ENCODE measurements at places on chromosomes 5 and 9.

DNA sequence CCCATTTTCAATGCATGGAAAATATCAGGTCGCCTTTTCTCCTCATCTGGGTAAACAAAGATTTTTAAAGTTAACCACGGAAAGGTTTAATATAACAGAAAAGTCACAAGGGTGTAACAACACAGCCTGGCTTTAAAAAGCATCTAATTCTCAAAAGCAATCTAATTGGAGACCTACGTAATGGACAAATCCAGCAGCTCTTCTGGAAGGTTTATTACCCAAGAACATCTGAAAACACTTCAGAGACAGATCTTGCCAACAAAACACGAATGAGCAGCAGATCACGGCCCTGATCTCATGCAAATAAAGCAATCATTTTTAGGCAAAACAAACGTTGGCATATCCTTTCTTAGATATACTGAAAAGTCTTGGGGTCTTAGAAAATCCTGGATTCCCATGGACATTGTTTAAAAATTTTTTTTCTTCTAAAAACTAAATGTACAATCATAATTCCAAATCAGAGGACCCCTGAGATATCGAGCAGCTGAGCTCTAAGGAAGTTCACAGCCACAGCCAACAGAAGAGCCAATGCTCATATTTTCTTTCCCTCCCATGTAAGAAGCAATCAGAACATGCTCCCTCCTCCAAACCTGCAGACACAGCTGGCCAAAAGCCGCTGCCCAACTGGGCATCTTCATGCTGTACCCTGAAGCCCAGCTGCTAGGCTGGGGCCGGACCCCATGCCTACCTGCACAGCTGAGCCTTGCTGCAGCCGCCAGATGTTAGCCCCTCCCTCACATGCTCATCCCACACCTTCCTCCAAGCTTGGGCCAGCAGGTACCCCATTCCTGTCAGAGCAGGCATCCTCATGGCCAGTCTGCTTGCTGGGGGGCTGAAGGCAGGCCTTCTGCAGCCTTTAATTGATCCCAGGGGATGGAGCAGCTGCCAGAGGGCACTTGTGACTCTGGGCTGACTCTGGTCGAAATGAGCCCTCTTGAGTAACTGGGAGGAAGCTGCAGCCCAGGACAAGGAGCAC is 11.2 kb downstream of the ANKS6 start:
- DNase-seq = no peak

DNA sequence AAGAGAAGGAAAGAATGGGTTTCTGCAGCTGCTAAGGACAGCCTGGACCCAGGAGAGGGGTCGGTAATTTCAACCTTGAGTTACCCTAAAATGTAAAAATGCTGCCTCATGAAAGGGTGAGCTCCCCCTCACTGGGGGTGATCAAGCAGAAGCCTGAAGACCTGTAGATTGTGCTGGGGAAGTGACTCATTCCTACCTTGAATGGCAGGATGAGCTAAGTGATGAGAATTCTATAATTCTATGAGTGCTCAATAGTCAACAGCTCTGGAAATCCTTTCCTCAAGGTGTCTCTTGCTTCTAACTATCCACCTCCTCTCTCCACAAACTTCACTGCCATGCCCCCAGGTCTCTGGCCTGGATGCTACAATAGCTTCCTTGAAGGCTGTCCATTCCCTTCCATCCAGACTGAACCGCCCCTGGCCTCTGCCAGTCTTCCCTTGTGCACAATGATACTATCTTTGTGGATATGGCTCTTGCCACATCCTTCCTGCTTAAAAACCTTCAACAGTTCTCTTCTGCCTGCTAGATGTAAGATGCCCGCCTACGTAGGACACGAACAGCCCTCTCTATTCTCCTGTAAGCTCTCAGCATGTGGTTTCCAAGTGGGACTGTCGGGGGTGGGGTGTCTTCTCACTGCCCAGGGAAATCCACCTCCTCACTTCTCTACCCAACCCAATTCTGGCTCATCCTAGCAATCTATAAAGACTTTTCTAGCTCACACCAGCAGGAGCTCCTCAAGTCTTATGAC is 50.6 kb downstream of the PTPN3 start:
- no peak for DNase-seq

DNA sequence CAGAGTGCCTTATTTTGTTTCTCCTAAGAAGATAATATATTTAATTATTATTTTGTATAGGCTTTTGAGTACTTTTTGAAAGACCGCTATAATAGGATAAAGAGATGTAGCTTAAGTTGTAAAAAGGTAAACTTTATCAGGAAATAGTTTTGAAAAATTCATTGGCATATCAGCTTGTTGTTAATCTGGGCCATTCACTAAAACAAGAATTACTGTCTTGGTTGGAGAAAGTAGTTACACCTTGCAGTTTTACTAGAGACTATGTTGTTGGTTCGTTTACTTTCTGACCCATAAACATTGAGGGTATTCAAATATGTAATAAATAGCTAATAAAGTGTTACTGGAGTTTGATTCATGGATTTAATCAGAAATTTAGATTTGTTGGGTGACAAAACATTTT is 33.7 kb downstream of the TNPO1 start:
- DNase-seq = no peak

DNA sequence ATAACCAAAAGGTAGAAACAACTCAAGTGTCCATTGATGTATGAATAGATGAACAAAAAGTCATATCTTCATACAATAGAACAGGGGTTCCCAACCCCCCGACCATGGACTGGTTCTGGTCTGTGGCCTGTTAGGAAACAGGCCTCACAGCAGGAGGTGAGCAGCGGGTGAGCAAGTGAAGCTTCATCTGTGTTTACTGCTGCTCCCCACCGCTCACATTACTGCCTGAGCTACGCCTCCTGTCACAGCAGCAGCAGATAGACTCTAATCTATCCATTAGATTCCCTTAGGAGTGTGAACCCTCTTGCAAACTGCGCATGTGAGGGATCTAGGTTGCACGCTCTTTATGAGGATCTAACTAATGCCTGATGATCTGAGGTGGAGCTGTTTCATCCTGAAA is 478.0 kb downstream of the BRINP1 start:
- no peak for DNase-seq

DNA sequence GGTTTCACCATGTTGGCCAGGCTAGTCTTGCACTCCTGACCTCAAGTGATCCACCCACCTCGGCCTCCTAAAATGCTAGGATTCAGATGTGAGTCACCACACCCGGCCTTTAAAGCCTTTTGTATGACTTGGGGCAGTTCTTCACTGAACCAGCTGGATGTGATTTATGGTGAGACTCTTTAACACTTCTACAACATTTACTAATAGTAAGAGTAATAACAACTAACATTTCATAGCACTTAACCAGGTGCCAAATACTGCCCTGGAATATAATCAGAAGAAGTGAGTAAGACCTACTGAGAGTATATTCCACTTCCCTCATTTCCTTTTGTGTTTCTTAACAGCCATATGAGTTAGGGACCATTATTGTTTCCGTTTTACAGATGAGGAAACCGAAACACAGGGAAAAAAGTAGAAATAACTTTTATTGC is 10.0 kb downstream of the ZSWIM6 start:
- no peak for DNase-seq

GRCh38 chr5:38725371-38725865 is 120.4 kb upstream of the OSMR start:
- no peak for DNase-seq

DNA sequence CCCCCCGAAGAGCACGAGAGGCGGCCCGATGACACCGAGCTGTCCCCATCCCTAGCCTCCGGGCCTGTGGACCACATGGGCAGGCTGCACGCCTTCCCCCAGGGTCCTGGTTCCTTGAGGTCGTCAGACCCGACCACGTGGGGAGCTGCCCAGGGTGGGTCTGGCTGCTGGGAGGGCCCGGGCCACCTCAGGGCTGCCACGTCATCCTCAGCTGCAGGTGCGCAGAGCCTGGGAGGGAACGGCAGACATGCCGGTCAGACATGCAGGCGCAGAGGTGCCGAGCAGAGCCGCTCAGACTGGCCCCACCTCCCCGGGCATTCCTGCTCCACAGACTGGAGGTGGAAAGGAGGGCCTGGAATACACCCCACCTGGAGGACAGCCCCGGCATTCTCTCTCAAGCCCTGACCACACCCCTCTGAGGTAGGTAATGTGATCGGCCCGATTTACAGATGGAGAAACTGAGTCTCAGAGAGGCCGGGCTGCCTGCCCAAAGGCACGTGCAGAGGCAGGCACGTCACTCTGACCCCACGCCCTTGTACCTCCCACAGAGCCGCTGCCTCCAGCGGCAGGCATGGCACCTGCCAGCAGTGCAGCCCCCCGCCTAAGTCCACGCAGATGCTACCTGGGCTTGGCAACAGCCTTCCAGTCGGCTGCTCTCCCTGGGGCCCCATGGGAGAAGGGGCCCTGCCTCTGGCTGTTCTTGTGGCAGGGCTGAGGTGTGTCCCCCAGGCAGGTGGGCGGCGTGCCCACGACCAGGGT is 649 bp downstream of the CCDC187 start:
- no peak for DNase-seq

GRCh38 chr5:180390441-180391190 is 37.5 kb upstream of the GFPT2 start:
- DNase-seq = no peak

DNA sequence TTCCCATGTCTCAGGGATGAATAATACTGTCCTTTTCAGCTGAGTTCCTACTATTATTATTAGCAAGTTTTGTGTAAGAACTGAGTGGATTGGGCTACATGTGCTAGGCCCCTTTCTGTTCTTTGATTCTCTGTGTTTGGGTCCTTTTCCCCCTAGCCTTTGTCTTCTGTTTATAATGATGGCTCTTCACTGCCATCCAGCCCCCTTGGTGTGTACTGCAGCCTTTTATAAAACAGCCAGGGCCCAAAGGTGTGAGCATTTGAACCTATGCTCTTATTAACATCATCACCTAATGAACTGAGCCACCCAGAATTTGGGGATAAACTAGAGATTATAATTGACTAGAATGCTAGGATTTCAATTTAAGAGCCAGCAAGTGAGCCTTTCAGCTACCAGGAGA is 52.6 kb downstream of the PLAC8L1 start:
- no peak for DNase-seq

- no peak for DNase-seq
Observed at GRCh38 chr9:70802206-70802605, 319.2 kb downstream of the TRPM3 start.

- no peak for DNase-seq
Observed at GRCh38 chr9:93859431-93860215, 95.5 kb downstream of the BARX1 start.

GRCh38 chr5:133675376-133676154 is 63.2 kb upstream of the FSTL4 start:
- no peak for DNase-seq

DNA sequence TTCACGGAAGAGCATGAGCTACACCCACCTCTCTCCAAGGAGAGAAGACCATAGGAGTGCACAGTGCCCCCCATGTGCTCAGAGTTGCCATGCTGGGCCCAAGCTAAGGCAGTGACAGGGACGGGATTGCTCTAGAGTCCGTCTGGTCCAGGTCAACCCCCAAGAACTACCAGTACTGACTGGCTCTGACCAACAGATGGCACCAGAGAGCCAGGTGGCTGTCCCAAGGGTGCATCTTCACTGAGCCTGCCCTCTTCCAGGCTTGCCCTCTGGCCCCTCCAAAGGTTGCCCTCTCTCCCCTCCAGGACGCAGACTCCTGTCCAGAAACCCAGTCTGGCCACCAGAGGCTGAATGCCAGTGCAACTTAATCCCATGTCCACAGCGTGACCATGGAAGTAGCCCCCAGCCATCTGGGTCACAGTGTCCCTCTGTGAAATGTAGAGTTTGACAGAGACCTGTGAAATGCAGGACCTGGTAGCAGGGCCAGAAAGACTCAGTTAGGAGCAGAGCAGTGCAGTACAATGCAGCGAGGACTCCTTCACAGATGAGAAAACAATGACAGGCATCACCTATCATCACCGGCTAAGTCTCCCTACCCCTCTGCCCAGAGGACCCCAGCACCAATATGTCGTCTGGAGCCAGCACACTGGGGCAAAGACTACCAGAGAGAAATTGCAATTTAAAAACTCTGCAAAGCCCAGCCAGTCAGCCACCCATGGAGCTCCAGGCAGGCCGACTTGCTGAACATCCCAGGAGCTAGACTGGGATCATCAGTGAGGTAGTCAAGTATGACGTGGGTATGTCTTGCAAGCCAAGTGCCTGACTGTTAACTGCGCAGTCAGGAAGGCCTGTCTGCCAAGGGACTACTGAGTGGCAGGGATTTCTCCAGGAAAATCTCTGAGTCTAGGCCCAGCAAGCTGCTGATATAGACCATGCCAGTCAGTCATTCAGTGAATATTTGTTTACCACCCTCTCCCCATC is 7.7 kb upstream of the SKP1 start:
- DNase-seq = peak; percentile 14

DNA sequence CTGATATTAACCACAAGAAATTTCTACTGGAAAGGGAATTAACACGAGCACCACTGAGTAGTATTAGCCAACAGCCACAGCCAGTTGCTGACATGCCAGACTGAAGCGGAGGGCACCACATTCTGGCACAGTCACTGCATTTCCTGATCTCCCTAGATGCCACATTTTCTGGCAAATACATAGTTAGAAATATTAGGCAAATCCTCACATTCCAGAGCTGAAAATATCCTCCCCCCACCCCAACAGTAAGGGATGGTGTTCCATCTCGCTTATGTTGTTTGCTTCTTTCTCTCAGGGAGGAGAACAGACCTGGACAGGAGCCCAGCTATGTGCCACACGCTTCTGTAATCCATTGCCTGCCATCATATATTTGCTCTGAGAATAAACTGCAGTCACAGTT is 32.8 kb upstream of the MCTP1 start:
- no peak for DNase-seq

- no peak for DNase-seq
Observed at GRCh38 chr9:70398145-70398556, 16.3 kb downstream of the KLF9 start.

All from NCI-H510A treated with DMSO at 0.1 percent for 48 hours (cell line).